ENCODE measurements at places on chromosomes 1 and 21.
A peak's percentile ranks its signal among the peaks of the same experiment; 100 is the strongest.

DNA sequence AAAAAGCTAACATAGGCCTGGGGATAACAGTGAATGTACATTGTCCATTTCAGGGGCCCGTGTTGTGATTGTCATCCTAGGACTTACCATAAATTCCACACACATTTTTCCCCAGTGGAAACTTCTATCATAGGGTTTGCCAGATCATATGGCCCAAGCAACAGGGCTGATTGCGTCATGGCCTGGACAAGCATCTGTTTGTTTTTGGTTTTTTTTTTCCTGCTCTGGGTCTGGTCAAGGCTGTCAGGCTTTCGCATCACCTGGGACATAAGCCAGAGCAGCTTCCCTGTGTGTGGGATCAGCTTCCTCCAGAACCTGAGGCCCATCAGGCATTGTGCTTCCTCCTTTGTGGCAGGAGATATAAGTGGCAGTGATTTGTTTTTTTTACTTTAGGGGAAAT is 598.5 kb upstream of the USP24 start:
- no peak for DNase-seq

- DNase-seq: no peak
Observed at GRCh38 chr1:56972976-56973375, 7.2 kb upstream of the C8B start.

DNA sequence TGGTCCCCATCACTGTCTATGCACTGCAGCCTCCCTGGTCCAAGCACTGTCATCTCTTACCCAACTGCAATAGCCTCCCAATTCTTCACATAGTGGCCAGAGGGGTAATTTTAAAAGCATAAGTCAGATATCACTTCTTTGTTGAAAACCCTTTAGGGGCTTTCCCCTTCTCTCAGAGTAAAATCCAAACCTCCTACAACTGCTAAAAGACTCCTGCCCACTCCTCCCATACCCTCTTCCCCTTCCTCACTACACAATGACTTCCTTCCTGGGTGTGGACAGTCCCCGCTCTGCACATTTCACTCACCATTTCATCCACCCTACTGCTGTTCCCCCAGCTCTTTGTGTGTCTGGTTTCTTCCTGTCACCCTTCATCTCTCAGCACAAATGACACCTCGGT is 8.3 kb downstream of the MCOLN2 start:
- DNase-seq: no peak

- DNase-seq: no peak
Observed at GRCh38 chr1:232699814-232700213, 69.9 kb upstream of the SIPA1L2 start.

DNA sequence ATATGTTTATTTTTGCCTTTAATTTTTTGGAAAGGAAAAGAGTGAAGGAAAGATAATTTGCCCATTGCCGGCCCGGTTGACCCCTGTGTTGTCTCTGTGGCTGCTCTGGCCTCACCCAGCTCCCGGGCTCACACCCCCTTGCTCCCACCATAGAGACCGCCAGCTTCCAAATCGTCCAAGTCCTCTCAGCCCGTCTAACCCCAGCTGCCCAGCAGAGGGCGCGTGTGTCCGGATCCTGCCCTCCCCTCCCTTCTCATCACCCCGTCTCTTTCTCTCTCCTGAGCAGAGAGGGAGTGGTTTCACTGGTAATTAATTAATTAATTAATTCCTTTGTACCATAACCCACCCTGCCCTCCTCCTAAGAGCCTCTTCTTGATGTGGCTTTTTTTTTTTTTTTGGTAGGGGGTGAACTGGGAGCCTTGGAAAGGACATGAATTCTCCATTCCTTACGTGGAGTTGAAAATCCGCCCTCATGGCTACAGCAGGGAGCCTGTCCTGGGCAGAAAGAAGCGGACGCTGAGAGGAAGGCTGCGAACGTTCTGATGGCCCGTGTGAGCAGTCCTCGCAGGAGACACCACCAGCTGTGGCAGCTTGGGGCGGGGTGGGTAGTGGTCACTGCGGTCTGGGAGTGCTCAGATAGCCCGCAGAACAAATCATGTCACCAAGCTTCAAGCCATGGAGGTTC is 45.9 kb downstream of the KIAA0040 start:
- peak; percentile 58 for DNase-seq

GRCh38 chr21:39633770-39634181 is 21.0 kb downstream of the B3GALT5 start:
- no peak for DNase-seq

DNA sequence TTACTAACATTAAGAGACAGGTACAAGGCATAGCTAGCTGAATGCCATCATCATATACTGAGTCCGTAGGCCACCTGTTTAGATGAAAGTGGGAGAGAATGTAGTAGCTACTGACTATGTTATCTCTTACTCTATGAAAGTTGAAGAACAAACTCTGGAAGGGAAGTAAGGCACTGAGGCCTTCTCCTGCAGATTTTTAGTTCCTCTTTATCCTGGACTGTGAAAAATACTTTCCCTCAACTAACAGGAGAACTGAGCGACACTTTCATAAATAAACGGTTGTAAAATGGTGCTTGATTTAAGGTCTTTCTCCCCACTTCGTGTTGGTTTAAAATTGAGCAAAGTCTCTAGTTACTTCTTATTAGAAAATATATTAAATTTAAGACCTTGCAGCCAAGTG is 101.9 kb downstream of the FNBP1L start:
- no peak for DNase-seq

GRCh38 chr1:85317560-85317959 is 41.1 kb upstream of the BCL10 start:
- no peak for DNase-seq

DNA sequence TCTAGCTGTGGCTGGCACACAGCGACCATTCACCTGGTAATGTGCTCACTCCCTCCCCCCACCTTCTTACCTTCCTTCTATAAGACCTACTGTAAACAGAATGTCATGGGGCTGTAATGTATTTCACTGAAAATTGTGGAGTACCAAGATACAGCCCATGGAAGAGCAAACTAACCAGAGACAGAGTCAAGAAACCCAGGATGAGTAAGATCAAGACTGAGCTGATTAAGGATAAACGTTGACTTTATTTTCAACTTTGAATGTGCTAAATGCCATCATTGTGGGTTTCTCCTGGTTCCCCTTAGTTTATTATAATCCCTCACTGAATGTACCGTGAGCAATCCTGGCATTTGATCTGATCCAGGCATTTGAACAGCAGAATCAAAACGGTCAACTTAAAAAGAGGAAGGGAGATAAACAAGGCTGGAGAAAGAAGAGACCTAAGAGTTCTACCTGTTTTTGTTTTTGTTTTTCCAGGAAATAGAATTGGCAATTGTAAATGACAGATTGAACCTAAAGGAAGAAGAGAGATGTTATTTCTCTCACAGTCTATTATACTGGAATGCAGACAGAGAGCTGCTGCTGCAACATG is 16.1 kb upstream of the ATP1B1 start:
- no peak for DNase-seq

DNA sequence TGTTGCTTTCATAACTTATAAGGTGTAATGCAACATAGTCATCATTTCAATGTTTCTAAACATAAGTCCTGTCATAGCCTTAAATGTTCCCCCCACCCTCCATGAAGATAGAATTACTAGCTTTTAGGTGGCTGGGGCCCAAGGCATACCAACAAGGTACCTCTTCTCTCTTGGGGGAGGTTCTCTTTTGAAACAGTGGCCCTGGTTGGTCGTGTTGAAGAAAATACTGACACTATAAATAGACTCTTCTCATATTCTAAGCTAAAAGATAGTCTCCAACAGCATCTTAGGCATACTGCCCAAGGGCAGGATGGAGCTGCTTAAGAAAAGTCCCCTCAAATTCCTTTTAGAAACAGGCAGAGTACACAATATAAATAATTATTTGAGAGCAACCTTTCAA is 255.0 kb downstream of the FAF1 start:
- no peak for DNase-seq

- no peak for DNase-seq
Observed at GRCh38 chr1:46393510-46393909, 607 bp upstream of the FAAH start.

GRCh38 chr1:149884433-149885338 is 14.7 kb upstream of the BOLA1 start:
- no peak for DNase-seq

GRCh38 chr1:159943278-159943640 is 2.2 kb downstream of the IGSF9 start:
- no peak for DNase-seq

DNA sequence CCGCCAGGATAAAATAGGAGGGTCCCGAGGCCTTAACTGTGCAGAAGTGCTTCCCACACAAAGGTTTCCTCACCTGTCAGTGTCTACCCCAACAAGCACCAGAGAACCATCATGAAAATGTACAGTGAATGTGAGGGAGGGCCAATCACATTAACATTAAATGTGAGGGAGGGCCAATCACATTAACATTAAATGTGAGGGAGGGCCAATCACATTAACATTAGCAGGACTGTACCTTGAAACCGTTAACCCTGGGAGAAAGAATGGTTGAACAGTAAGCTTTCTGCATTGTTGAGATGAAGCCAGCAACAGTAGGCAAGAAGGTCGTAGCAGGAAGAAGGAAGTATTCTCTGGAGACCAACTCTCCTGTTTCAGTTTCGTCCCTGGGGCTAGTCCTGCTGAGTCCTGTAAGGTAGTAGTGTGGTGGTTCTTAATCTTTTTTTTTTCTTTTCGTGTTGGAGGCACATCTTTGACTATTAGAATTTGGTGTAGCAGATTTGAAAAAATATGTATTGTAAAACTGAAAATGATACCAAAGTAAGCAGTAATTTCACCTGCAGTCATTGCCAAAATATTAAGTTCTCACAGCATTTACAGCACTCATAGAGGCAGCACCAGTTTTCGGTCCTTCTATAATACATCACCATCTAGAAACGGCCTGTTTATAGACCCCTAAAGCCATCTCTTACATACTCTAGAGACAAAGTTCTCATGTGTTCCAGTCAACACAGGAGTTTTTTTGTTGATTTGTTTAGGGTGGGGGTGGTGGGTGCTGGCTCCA is 98.6 kb upstream of the PPP2R5A start:
- no peak for DNase-seq

DNA sequence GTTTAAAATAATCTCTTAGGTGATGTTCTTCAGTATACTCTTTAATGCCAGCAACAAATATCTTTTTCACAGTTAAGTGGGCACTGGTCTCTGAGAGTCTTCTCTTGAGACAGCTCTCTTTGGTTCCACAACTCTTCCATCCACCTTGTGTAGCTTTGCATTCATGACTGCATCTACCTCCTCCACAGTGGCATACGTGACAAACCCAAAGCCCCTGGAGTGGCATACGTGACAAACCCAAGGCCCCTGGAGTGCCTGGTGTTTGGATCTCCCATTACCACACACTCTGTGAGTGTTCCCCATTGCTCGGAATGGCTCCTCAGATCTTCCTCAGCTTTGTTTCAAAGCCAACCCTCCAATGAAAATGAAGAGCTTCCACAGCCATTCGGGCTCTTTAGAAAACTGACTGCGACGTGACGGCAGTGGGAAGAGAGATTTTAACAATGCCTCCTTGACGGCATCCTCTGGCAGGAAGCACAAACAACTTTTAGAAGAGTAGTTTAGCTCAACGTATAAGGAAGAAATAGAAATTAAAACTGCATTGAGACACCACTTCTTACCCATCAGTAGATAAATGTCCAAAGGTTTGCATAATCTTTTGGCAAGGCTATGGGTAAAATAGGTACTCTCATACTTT is 45.8 kb downstream of the SLC30A7 start:
- no peak for DNase-seq

DNA sequence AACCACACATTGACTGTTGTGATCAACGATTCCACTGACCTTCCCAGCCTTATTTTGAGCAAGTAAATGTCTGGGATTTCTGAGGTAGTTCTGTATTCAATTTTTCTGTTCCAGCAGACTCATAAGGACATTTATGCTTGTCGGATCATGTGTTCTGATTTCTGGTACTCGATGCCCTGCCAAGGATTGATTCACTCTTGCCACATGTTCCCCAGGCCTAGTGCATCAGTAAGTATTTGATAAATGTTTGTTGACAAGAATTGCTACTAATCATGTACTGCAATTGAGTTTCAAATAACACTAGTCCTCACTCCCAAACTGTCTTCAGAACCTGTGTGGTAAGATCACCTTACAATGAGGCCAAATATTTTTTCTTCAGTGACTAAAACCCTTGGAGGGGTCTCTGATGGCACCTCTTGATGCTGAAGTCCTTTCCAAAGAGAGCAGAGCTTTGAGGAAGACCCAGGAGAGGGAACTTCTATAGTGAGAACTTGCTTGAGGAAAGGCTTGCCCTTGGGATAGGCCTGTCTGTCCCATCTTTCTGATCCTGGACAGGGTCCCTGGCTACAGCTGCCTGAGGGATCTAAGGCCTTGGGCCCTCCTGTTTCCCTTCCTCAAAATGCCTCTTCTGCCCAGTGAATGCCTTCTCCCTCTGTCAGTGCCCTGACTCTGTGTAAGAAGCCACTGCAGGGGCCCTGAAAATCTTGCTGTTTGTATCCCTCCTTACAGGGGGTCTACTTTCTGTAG is 115.8 kb upstream of the FAM78B start:
- DNase-seq: no peak

- no peak for DNase-seq
Observed at GRCh38 chr1:52825868-52826267, 16.7 kb upstream of the ZYG11A start.

- DNase-seq: no peak
Observed at GRCh38 chr1:87093286-87093685, 178.9 kb downstream of the HS2ST1 start.

- no peak for DNase-seq
Observed at GRCh38 chr1:244173240-244173639, 122.2 kb downstream of the ZBTB18 start.

DNA sequence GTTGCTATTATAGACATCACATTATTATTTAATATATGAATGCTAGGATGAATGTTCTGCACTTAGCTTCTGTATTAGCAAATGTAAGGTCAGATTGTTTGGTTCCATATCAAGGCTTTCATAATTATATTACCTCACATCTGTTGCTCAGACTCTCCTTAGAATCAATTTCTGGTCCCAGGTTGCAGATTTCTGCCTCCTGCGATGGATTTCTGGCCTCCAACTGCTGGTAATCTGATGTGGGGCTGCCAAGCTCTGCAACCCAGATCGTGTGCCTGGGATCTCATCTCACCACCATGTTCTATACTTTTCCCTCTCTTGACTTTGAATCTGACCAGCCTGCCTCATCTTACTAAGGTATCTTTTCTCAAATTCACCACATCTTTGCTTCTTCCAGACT is 25.2 kb downstream of the PLPPR5 start:
- DNase-seq: no peak

GRCh38 chr21:36235058-36235582 is 78.5 kb downstream of the DOP1B start:
- no peak for DNase-seq

Measured in T-cell (primary cell).